Dermis blood vessel endothelial cell (primary cell): ENCODE measurements at places on chromosomes 2 and 18.

DNA sequence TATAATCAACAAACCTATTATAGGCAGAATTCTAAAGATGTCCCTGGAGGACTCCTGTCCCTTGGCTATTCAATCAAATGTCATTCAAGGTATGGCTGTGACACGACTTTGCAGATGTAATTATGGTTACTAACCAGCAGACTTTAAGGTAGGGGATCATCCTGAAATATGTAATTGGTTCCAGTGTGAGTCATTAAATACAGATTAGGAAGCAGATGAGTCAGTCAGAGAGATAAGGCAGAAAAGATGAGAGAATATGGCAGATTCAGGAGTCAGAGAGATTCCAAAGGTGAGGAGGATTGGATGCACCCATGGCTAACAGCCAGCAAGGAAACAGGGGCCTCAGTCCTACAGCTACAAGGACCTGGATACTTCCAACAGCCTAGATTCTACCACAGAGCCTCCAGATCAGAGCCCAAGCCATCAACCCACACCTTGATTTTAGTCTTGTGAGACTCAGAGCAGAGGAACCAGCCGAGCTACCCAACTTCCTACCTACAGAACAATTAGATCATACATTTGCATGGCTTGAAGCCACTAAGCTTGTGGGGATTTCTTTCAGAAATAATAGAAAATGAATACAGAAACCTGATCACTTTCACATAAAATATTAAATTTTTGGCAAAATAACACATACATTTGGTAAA, 11.2 kb upstream of the PROM2 start:
- DNase-seq = no peak

DNA sequence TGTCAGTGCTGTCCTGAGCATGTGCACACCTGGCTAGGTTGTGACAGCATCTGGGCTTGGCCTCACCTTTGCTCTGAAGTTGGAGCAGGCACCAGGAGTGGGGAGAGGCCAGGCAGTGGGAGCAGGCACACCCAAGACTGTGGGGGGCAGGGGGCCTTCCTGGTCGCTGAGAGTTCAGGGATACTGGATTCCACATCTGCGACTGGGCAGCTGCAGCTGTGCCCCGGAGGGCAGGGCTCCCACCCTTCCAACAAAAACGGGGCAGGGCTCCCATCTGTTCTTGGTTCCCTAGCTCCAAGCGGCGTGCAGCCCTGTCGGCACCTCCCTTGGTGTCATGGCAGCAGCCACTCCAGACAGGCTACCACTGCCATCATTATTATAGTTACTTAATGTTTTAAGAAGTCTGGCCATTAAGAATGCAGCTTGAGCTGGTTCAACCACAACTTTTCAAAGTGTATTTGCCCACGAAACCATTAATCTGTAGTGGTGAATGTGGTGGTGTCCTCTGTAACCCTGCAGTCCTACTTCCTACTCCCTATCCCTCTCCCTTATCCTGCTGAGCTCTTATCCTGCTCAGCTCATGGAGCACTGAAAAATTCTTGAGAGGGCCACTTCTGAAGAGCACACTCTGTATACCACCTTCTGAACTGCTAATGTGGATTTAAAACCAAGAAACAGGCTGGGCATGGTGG, 48.0 kb upstream of the RAB1A start:
- no peak for DNase-seq

GRCh38 chr2:100527440-100528015, 35.3 kb upstream of the PDCL3 start:
- DNase-seq = no peak

GRCh38 chr2:29834624-29835023, 86.8 kb downstream of the ALK start:
- DNase-seq = no peak

- no peak for DNase-seq
These were observed 124.7 kb downstream of the HDAC4 start for GRCh38 chr2:239275847-239276831.

DNA sequence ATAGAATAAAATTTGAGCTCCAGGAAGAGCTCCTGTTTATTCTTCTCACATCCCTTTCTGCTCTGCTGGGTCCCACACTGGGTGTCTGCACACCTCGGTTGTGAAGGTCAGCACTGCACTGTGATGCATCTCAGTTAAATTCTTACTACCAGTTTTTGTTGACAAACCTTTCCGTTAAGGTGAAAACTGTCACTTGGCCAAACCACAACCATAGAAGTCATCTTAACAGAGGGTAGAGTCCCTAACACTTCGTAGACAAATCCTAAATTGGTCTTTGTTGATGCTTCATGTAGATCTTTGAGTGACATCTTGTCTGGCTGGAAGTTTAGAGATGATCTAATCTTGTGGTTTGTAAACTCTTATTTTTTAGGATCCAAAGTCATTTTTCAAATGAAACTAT, 167.4 kb upstream of the MAP3K20 start:
- DNase-seq = no peak

DNA sequence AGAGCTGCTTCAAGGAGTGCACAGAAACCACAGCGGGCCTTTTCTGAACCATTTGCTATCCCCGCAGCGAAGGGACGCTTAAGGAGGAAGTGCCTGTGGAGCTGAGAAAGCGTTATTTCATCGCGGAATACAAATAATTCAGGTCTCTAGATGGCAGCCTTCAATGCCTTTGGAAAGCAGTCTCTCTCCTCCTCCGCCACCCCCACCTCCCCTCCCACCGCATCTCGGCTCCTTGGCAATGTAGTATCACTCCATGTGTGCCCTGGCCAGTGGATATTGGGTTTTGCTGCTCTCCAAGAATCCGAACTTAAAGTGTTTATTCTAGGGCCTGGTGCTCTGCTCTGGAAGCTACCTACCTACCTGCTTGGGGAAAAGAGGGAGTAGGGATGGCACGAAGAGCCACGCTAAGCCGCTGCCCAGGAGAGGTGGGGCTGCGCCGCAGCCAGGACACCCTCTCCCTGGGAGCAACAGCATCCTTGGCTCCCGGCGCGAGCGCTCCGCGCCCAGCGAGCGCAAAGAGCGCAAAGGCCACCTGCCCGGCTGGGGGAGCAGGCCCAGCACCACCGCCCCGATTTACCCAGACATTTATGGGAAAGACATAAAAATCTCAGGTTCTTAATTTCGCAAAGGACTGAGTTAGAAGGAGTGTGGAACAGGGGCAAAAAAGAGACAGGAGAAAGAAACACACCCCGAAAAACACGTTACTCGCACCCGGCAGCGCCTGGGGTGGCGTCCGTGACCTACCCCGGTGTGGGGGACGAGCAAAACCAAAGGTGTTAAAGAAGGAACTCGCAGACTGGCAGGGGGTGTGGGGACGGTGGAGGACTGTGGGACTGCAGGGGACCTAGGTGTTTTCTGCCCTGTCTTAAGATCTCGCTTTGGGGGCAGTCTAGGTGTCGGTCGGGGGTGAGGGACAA, 1.0 kb downstream of the SPHKAP start:
- no peak for DNase-seq

DNA sequence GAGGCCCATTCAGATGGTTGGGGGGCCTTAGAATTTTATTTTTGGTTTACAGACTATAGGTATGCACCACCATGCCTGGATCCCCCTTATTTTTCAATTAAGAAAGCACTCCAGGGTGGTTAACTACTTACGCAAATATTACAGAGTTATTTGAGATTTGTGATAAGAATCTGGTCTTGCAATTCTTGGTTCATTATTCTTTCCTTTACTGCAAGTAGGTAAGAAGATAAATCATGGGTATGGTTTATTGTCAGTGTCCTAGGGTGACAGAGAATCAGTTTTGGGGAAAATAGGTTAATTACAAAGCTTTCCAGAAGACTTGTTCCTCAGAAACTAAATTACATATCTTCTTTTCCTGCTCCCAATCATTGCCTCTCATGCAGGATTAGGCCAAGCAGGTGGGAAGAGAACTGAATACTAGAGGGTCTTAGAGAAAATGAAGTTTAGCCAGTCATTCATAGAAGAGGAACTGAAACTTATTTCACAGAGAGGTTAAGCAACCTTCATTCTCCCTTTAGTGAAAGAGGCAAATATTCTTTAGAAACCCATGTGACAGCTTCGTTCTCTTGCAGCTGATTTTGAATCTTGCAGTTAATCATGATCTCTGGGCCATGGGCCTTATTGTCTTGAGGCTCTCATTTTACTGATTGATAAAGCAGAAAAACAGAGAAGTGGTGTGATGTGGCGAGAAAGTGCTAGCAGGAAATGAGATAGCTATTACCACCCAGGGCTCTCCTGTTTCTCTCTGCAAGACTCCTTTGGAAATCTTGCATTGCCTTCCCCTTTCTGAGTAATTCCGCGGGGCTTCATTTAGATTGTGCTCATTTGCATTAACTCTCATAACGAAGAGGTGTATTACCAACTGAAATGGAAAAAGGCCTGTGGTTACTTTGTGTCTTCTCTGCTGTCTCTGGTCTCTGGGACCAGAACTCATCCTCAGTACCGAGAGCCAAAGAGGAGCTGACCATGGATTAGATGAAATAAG, 44.8 kb upstream of the ARHGAP25 start:
- DNase-seq = no peak

- DNase-seq = no peak
These were observed 14.6 kb downstream of the ADI1 start for GRCh38 chr2:3504741-3505140.

GRCh38 chr18:45015788-45016128, 335.1 kb downstream of the SETBP1 start:
- DNase-seq = no peak

- DNase-seq = no peak
These were observed 56.0 kb downstream of the AGAP1 start for GRCh38 chr2:235549735-235550377.

DNA sequence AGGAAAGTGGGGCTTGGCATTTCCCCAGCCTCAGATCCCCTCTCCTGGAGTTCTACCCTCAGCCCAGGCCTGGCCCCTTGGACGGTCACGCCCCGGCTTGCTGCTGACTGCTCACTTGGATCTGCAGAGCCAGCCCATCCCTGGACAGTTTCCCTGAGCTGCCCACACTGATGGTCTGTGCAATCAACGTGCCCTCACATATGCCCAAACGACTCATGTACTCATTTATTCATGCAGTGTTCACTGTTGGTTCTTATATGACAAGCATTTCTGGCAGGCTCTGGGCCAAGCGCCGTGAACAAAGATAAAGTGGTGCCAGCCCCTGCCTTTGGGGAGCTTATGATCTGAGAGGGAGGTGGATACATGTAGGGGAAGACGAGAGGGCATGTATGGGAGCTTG, 20.3 kb upstream of the GLI2 start:
- no peak for DNase-seq
